Kidney (tissue), 22 donors: ENCODE measurements at places on chromosomes 11 and 22. TPM values are rescaled to one million over a fixed set of nuclear protein-coding genes. Genes with fewer than 3 reads are reported as not detected.

DNA sequence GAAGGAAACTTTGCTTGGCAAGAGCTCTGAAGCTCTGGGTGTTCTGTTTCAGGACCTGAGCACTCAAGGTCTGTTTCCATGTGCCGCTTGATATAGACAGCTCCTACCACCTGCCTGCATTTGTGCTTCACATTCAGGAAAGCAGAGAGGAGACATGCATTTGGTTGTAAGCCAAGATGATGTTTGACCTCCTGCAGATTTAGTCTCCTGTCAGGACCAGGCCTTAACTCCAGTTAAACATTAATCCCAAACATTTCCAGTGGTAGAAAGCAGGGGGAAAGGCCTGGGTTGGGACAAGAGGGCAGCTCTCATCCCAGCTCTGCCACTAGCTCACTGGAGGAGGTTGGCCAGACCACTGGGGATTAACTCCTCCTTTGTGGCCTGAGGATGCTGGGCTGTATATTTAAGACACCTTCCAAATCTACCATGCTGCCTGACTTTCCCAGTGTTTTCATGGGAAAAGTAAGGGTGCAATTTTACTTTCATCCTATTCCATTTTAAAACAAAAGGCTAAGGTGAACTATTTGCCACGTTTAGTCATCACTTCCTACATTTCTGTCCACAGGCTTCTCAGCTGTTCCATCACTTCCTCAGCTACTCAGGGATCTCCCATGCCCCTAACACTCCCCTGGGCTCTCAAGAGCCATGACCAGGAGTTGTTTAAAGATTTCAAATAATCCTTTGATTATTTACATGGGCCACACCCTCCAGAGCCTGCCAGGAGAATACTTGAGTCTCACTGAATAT lies 80.9 kb downstream of the INSC start:
- DNase-seq: peak; percentile 58

DNA sequence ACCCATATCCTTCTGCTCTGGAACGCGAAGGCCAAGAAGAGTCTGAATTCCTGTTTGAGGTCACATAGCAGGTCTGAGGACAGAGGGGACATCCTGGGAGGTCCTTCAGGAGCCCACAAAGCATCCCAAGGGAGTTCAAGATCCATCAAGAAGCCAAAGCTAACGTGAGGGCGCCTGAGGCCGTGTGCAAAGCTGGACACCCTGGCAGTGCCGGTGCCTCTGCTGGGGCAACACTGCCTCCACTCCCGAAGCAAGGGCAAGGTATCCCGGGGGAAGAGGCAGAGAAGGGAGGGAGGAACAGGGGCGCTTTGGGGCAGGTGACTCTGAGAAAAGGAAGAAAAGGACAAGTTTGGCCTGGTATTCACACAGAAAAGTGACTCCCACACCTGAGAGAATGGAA lies 50.3 kb upstream of the CDON start:
- no peak for DNase-seq

GRCh38 chr22:17120281-17120680 lies 879 bp downstream of the TMEM121B start:
- peak; percentile 84 for DNase-seq

GRCh38 chr11:85247797-85248196 lies 379.3 kb downstream of the DLG2 start:
- DNase-seq: no peak

Gene OR52H1
- total RNA-seq: 0.57 TPM

- DNase-seq: no peak
Measured at GRCh38 chr22:37320726-37321677, 38.7 kb downstream of the CYTH4 start.

Gene RAB36
- total RNA-seq: 30.5 TPM

Gene MPZL3
- 10.0 TPM for total RNA-seq

- no peak for DNase-seq
Measured at GRCh38 chr11:29527391-29527936, 489.4 kb downstream of the KCNA4 start.

DNA sequence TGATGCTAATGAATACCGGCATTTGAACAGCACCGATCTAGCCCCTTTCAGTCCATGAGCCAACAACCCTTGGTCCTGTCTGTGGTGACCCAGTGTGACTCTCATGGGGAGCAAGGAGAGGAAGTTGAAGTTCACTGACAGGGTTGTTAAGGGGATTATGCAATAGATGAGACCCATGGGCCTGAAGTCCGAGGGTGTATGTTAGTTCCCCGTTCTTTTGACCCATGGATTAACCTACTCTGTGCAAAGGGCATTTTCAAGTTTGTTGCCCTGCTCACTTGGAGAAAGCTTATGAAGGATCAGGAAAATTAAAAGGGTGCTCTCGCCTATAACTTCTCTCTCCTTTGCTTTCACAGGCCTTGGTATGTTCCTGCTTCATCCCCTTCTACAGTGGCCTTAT lies 4.9 kb downstream of the PNPLA3 start:
- DNase-seq: no peak

Gene MS4A12
- not detected for total RNA-seq

Gene PPME1
- total RNA-seq: 34.1 TPM

DNA sequence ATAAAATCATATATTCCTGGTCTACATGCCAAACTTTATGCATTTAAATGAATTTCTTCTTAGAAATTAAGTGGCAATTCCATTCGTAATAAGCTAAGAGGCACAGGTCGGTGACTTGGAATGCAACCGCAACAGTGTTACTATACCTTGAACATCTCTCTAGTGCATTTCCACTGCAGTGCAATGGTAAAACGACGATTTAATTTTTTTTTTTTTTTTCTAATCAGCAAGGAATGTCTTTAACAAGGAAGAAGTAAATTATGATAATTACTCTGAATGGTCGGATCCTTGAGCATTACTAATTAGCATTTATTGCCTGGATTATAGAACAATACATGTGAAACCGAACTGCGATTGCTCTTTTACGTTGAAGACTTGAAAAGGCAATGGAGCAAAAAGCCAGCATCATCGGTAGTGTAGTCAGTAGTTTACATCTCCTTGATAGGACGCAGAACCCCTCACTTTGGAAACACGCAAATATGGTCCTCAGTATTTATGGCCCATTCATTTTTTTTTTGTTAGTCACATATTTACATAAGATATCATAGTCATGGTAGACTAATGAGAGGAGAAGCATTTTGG lies 20.2 kb downstream of the BLID start:
- DNase-seq: peak; percentile 15

DNA sequence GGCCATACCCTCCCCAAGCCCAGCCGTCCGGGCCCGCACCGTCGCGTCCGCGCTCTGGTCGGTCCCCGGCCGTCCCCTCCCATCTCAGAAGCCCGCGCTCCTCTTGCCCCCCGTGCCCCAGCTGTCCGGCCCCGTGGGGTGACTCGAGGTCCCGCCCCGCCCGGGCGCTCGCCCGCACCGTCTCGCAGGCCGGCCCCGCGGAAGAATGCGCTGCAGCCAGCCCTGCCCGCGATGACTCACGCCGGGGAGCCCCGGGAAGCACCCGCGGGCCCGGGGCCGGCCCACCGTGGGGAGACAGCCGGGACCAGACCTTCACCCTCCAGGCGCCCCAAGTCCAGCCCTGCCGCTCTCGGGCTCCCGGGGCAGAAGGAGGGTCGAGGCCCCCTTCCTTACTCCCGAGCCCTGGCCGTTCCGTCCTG lies 320 bp upstream of the PHLDA2 start:
- DNase-seq: no peak

Gene KRTAP5-11
- total RNA-seq: not detected

DNA sequence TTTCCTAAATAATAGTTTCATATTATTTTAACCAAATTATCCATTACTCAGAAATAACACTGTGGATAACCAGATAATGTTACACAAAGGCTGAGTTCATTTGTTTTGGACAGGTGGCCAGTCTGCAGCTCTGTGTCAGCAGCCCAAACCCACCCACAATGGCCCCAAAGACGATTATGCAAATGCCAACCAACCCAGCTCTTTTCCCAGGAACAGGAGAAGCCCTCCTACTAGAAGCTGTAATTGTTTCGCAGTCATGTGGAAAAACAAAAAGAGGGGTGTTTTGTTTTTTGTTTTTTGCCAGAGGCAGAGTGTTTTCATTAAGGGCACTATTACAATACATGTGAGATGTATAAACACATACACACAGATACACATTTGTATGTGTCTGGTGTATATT lies 102.1 kb downstream of the FCHSD2 start:
- DNase-seq: no peak

Gene HEPACAM
- not detected for total RNA-seq

GRCh38 chr22:43789452-43789851 lies 22.7 kb downstream of the EFCAB6 start:
- DNase-seq: no peak

DNA sequence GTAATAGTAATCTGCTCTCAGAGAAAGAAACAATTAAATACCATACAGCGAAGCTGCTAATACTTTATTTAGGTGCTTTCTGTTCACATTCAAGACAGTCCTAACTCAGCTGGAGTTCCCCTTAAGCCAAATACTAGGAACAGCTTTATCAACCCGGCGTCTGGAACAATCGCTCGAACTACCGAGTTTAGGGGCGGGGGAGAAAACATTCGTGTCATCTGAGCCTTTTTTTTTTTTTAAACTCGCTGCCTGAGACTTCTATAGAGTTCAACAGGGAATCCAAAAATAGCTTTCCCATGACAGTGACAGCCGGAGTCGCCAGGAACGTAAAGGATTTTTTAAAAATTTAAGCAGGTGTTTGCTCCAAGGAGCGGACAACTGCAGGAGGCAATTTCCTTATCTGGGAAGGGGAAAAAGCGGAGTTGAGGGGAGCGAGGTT lies 852 bp downstream of the TRAF6 start:
- DNase-seq: no peak

Gene COA4
- 64.7 TPM for total RNA-seq

DNA sequence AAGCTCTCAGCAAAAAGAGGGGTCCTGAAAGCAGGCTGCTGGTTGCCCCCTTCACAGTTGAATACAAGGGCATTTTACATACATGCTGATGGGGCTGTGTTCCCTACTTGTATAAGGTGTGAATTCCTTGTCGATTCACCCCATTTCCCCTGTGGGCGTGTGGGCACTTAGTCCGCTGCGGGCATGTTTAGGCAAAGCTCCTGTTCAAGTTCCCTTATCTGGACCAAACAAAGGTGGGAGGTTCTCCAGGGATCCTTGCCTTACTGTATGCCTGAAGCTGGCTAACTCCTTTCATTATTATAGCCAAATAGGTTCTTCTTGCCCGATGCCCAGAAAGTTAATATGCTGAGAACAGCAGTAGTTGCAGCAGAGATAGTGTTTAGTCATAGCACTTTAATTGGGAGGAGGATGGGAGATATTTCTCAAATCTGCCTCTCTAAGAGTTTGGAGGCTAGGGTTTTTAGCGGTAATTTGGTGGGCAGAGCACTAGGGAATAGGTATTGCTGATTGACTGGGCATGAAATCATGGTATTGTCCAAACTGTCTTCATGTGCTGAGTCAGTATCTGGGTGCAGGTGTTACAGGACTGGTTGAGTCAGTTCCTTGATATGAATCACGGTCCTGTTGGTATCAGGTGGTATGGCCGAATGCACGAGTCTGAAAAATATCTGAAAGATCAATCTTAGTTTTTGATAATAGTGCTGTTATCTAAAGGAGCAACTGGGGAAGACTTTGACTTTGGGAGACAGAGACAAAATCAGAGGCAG lies 32.7 kb downstream of the METTL15 start:
- DNase-seq: no peak

DNA sequence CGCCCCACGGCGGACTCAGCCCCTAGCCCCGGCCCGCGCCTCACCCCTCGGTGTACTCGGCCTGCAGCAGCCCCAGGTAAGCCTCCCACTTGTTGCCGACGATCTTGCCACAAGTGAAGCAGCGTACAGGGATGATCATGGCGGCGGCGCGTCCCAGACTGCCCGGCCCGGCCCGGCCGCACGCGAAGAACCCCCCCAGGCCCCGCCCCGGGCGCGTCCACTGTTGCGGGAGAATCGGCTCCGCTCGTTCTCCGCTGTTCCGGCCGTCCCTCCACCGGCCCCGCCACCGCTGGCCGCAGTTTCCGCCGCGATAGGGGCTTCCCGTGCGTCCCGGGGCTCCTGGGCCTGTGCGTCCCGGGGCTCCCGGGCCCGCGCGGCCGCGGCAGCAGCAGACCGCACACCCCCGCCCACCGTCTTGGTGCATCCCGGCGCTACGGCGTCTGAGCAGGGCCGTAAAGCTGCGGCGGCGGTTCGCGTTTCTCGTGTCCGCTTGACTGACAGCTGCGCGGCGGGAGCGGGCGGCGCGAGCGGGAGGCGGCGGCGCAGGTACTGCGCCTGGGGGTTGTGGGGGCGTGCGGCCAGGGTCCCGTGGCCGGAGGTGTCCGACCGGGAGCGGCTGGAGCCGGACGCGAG lies at the start of the genes POLR2L and TSPAN4:
Gene POLR2L, minus strand, starts transcription at position 160 of the 633 bp plus-strand sequence. Its CDS starts 21 bp downstream, at position 139.
Gene TSPAN4, plus strand, starts transcription at position 483 of the 633 bp plus-strand sequence. CDS start 7,453 bp downstream, outside the sequence.
- DNase-seq: peak; percentile 89

DNA sequence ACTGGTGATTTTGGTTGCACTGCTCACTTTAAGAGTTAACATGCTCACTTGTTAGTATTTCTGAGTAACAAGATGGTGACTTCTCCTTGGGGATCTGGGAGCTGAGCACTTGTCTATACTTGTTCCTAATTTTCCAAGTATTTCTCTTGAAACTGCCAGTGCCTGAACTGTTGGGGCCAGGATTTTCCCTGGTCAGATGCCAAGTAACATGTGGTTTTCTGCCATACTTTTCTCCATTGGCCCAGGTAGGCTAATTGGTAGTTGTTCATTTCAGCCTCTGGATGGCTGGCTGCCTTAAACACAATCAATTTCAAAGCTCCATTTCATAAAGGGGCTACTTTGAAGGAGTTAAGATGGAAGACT lies 35.0 kb downstream of the RNF141 start:
- no peak for DNase-seq

- no peak for DNase-seq
Measured at GRCh38 chr11:76598426-76598839, 72.1 kb downstream of the LRRC32 start.

Gene CCDC116
- total RNA-seq: 0.22 TPM

Gene KRTAP5-8
- 0.35 TPM for total RNA-seq
